KG1 (cell line): ENCODE measurements at places on chromosomes 2 and 18.

- DNase-seq, result no peak
Observed at GRCh38 chr2:98300141-98300874, 45.9 kb upstream of the CNGA3 start.

GRCh38 chr2:46378616-46379015 lies 81.4 kb downstream of the EPAS1 start:
- DNase-seq, result no peak

DNA sequence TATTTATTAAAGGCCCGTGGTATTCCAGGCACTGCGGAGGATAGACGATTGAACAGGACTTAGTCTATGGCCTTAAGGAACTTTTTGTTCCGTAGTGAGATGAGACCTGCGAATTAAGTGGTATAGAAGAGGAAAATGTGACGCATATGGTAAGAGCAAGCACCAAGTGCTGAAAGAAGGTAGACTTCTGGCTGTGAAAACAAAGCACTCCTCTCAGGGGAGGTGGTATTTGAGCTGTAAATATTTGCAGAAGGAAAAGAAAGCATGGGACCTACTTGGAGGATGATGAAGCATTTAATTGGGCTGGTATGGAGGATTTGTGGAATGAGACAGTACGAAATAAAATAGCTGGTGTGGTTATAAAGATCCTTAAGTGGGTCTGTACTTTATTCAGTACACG lies 62.5 kb downstream of the GPR39 start:
- no peak for DNase-seq

DNA sequence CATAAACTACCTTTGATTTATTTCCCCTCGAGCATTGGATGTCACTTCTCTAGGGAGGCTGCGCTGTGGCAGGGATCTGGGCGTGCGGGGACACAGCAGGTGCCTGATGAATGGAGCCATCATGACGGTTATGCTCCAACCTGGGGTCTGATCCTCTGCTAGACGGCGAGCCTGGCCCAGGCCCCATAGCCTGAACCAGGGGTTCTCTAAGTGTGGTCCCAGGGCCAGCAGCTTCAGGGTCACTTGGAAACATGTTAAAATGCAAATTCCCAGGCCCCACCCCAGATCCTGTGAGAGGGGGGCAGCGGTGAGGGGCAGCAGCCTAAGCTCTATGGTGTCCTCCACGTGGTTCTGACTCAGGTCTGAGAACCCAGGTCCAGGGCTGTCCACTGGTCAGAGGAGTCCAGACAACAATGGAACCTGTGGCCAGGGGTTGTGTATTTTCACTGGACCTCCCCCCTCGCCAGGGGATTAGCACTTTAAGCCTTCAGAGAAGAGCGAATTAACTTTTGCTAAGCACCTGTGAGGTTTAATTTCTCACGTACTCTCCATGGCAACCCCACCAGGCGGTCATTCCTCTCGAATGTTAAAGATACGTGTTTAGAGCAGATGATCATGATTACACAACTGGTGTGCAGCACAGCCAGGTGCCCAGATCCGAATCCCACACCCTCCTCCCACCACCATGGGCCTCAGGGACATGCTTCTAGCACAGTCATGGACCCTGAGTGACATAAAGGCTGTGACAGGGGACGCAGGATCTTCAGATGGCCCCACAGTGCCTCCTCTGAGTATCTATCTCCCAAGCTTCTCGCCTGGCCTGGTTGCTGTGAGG lies 1.6 kb upstream of the ARHGEF4 start:
- DNase-seq, result no peak

DNA sequence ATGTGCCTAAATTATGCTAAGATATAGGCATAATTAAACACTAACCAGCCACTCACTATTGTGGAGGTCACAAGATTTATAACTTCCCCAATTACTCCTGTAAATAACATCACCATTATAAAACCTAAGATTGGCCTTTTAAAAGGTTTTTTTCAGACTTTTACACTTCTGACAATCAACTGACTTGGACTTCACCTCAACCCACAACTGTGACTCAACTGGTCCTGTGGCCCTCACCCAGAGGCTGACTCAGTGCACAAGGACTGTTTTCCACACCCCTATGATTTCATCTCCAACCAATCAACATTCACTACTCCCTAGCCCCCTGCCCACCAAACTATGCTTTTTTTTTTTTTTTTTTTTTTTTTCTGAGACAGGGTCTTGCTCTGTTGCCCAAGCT lies 11.6 kb downstream of the TTR start:
- DNase-seq, result no peak

GRCh38 chr2:10075571-10076209 lies 4.5 kb downstream of the CYS1 start:
- no peak for DNase-seq

DNA sequence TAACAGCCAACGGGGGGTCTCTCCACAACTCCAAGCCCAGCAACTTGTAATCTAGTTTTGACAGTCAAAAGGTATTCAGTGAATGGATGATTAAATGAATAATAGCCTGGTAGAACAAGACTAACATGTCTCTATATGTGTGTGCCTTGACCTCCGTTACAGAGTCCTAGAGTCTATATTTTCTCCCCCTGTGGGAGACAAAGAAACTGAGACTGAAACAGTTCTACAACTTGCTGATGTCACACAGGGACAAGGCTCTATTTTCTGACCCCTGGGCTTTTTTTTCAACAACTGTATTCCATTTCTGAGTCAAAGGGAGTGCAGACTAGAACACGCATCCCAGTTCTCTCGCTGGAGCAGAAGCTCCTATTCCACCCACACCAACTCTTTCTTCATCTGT lies 223.6 kb upstream of the AGAP1 start:
- DNase-seq, result no peak

- no peak for DNase-seq
Observed at GRCh38 chr2:2842466-2842865, 511.4 kb upstream of the MYT1L start.

GRCh38 chr2:175880-176820 lies 87.7 kb downstream of the SH3YL1 start:
- no peak for DNase-seq

GRCh38 chr2:96763511-96764252 lies 3.0 kb downstream of the CNNM4 start:
- no peak for DNase-seq

DNA sequence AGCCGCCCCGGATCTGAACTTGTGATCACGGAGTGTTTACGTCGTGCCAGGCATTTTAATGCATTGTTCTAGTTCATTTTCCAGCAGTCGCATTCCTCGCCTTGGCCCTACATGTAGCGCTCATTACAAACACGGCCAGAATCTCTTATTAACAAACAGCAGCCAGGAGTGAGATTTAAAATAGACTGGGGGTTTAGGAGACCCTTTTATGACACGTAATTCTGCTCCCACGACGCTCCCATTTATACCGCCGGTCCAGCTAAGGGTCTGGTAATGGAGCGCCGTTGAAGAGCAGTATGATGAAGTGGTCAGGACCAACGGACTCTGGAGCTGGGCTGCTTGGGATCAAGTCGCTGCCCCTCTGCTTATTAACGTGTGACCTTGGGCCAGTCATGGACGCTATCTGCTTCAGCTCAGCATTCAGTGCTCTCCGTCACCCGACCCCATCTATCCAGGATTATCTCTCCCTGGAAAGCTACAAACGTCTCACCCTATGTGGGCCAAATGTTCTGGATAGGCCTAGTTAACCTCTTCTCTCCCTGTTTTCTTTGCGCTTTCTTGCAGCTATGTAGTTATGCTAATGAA lies 745 bp downstream of the MSH2 start:
- no peak for DNase-seq

DNA sequence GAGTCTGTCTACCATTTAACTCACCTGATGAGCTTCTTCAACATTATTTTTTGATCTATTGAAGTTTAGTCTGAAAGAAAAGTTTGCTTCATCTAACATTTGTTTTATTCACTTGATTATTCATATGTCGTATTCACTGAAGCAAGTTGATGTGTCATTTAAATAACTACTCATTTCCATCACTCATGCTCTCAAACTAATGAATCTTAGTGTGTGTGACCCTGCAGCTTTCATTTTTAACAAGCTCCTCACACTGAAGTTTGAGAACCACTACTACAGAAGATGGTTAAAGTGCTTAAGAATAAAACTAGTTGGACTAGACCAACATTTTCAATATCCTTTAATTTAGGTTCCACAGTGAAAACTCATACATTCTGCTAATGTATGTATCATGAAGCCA lies 1.8 kb upstream of the ABI2 start:
- no peak for DNase-seq

- no peak for DNase-seq
Observed at GRCh38 chr2:163600801-163601200, 135.0 kb downstream of the FIGN start.

- peak; percentile 8 for DNase-seq
Observed at GRCh38 chr2:111705711-111706336, 178.2 kb downstream of the ANAPC1 start.

- DNase-seq, result no peak
Observed at GRCh38 chr18:13261661-13262357, 43.2 kb downstream of the LDLRAD4 start.

- no peak for DNase-seq
Observed at GRCh38 chr2:134089454-134089853, 164.4 kb upstream of the MGAT5 start.

- DNase-seq, result no peak
Observed at GRCh38 chr2:27013738-27014137, 19.0 kb upstream of the TMEM214 start.

- no peak for DNase-seq
Observed at GRCh38 chr2:226086190-226086589, 686.7 kb downstream of the NYAP2 start.

DNA sequence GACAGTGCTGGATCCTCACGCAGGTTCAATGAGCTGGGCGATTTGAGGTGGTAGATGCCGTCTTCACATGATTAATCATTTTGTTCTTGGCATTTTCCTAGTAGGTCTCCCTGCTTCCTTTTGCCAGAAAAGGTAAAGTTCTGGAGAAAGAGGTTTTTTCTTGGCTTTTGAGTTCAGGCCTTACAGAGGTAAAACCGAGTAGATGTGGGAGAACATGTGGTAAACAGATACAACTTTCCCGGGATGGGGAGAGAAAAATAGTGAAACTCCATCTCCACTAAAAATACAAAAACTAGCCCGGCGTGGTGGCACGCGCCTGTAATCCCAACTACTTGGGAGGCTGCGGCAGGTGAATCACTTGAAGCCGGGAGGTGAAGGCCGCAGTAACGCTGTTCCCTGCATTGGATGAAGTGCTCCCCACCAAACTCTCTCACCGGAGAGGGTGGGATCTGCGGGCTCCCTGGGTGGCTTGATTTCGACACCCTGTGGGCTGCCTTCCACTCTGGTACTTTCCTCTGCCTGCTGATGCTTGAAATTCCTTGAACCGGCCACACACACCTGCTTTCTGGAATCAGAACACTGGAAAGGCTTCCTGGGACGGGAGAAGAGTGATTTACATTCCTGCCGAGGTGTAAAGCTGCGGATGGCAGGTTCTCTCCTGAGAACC lies 88.8 kb downstream of the ACTR3 start:
- no peak for DNase-seq

- DNase-seq, result peak; percentile 47
Observed at GRCh38 chr2:174486563-174487107, at the start of gene GPR155. TSS of gene GPR155 (minus strand) at chr2:174487029. CDS start at chr2:174481956, 5,073 bp downstream.

GRCh38 chr2:233482616-233483015 lies 84.0 kb downstream of the USP40 start:
- DNase-seq, result no peak

- no peak for DNase-seq
Observed at GRCh38 chr2:202221873-202222272, 16.5 kb downstream of the SUMO1 start.

DNA sequence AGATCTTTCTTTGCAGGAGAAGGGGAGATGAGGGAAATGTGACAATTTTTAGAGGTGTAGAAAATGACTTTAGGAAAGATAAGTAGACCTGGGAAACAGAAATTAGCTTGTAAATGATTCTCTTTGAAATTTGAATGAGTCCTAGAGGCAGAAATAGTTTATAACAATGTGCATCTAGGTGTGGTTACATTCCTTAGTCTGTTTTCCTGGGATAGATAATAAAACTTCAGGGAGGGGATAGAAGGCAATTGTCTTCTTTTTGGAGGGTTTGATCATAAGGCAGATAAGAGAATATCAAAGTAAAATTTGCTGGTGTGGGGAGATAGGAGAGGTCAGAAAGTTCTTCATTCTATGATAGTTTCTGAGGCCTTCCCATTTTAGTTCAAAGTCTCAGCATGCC lies 1344.3 kb upstream of the LRRTM1 start:
- no peak for DNase-seq
